T-helper 22 cell (primary cell): ENCODE measurements at places on chromosomes 5 and 9.

GRCh38 chr5:78562001-78562400 lies 86.6 kb downstream of the LHFPL2 start:
- no peak for DNase-seq

DNA sequence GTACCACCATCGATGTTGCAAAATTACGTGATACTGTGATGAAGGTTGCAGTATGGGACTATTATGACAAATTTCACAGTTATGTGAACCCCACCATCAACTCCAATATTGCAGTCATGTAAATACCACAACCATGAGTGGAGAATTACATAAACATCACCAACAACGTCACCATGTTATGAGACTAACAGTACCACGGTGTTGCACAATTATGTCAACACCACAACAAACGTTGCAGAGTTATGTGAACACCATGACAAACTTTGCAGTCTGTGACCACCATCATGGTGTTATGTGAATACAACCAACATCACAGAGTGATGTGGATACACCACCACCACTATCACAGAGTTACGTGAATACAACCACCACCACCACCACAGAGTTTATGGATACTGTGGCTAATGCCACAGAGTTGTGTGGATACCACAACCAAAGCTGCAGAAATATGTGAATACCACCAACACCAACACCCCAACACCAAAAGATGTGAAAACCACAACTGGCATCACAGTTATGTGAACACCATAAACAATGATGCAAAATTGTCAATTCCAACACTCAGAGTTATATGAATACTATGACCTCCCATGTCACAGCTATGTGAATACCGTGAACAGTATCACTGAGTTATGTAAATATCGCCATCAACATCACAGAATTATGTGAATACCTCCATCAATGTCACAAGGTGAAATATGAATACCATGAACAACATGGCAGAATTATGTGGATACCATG lies 62.4 kb downstream of the SHC3 start:
- DNase-seq = no peak

DNA sequence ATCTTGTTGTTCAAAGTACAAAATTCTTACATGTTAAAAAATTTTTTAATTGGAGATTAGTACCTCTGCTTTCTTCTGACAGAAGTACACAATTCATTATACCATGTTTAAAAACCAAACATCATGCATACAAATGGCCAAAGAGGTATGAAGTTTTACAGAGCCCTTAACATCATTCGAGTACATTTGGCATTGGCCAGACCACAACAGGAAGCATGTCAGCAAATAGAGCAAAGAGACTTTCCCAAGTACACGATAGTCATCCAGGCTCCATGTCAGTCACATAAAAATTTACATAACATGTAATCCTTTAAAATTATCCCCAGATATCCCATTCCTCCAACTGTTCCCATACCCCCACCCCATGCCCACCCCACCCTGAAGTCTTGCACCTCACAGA lies 22.5 kb downstream of the HMGCS1 start:
- DNase-seq = no peak

- no peak for DNase-seq
Measured at GRCh38 chr9:13665418-13666066, 386.1 kb upstream of the MPDZ start.

GRCh38 chr5:10477943-10478342 lies 36.3 kb downstream of the ROPN1L start:
- DNase-seq = no peak

GRCh38 chr9:135136991-135137832 lies 49.7 kb downstream of the OLFM1 start:
- DNase-seq = no peak

- no peak for DNase-seq
Measured at GRCh38 chr5:22542340-22542739, 310.8 kb downstream of the CDH12 start.
